NCI-H2029 treated with DMSO at 0.1 percent for 48 hours (cell line): ENCODE measurements at places on chromosomes 6 and 20.

GRCh38 chr6:79149884-79150283, 71.8 kb upstream of the PHIP start:
- DNase-seq: no peak

GRCh38 chr6:47342824-47343223, 33.1 kb upstream of the TNFRSF21 start:
- no peak for DNase-seq

- peak; percentile 23 for DNase-seq
Observed at GRCh38 chr6:166097914-166098522, 69.6 kb downstream of the TBXT start.

DNA sequence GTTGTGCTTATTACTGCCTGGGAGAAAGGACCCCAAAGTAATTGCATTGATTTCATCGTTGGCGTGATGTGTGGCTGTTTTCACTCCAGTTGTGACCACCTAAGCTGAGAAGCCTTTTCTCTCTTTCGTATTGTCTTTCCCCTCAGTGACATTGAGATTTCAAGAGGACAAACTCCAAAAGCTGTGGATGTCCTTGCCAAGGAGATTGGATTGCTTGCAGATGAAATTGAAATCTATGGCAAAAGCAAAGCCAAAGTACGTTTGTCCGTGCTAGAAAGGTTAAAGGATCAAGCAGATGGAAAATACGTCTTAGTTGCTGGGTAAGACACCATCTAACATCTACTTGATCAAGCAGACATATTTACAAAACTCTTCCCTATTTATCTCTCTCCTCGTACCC, 60.5 kb downstream of the MTHFD1L start:
- DNase-seq: no peak

DNA sequence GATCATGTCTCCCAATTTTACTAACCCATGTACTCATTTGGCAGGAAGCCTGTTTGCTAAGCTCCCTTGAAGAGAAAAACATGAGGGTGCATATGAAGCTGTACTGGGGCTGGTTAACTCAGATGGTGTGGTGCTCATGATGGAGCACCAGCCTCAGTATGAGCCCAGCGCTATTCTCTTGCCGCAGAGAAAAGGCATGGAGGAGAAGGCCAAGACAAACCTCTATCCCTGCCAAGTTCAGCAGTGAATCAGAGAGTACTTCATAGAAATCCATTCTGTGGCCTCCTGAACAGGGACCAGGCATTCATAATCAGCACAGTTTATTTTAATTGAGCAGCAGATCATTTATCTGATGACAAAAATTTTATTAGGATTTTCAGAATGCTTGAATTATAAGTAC, 398.1 kb downstream of the LMBRD1 start:
- DNase-seq: no peak

GRCh38 chr6:166058064-166058739, 109.4 kb downstream of the TBXT start:
- DNase-seq: no peak

DNA sequence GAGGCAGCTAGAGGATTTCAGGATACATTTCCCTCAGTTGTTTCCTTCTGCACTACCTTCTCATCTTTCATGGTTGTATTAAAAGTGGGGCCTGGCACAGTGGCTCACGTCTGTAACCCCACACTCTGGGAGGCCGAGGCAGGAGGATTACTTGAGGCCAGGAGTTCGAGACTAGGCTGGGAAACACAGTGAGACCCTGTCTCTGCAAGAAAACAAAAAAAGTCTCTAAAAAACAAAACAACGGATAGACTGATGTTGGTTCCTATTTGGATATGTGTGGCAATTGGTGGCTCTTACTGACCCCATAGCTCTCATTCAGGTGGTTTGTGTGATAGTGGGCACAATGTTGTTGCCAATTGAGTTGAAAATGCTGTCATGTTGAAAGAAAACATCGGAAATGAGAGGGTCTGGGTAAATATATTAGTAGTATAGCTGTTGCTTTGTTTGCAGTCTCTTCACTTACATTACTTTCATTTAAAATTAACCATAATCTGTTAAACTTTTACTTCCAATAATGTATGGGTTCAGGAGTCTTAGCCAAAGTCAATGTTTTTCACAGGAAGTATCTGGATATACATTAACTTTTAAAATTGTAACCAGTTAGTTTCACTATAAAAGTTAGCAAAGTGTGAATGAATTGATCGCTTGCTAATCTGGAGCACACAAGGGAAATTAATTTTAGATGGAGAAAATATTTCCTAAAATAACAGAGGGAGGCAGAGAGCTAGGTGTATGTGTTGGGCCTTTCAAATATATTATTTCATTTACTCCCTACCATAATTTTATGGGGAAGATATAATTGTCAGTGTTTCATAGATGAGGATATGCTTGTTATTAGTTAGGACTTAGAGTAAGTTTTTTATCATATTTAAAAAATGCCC, 31.1 kb downstream of the UTRN start:
- DNase-seq: no peak

- DNase-seq: no peak
Observed at GRCh38 chr20:8662433-8662954, 406.4 kb upstream of the PLCB4 start.

DNA sequence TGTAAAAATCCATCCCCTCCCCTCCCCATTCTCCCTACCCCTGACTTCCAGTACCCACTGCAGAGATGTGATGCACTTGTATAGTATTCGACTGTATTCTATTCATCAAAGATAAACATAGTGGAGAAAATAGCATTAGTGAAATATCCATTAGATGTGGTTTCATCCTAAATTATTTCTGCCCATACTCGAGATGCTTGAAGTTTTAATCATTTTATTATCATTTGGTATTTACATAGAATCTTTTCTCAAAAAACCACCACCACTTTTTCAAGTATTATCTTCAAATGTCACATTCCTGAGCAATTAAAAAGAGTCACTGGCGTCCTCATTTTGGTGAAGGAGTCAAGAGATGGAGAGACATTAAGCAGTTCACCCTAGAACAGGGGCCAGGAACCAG, 181.9 kb downstream of the HAO1 start:
- DNase-seq: no peak

GRCh38 chr20:1702855-1703254, 45.3 kb upstream of the SIRPG start:
- no peak for DNase-seq

- DNase-seq: no peak
Observed at GRCh38 chr6:148358196-148358785, 15.7 kb downstream of the SASH1 start.

DNA sequence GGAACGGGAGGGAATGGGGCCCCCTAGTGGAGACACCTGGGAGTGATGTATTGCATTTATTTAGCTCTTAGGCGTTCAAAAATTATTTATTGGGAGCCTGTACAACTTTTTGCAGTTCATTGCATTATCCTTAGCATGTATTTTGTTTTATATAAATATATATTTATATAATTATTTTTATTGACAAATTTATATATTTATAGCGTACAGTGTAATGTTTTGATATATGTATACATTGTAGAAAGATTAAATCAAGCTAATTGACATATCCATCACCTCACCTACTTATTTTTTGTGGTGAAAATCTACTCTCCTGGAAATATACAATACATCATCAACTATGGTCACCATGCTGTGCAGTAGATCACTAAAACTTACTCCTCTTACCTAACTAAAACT, 975 bp downstream of the SIRT5 start:
- no peak for DNase-seq

DNA sequence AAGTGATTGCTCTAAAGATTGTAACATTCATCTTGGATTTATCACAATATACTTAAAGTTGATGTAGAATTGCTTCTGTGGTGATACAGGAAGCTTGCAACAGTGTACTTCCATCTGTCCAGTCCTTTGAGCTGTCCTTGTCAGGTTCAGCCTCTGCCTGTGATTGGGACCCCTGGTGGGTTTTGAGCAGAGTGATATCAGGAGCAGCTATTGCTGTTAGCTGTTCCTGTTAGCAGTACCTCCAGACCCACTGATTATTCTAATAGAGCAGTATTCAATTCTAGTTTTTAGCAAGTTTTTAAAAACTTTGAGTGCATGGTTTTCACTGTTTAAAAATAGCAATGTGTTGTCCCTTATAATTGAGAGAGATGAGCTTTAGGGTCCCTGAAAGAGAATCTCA, 48.8 kb downstream of the TULP4 start:
- no peak for DNase-seq

DNA sequence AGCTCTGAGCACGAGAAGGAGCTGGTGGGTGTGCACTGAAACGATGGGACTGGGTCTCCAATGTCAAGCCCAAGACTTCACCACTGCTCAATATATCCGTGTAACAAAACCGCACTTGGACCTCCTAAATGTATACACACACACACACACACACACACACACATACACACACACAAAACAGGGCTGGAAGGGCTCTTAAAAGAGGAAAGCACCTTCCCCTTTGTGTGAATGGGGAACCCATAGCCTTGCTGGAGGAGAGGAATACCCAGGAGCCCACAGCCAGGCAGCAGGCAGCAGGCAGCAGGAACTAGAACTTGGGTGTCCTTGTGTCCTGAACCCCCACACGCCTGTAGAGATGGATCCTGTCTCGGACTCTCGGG, 29.8 kb downstream of the TGM2 start:
- no peak for DNase-seq

DNA sequence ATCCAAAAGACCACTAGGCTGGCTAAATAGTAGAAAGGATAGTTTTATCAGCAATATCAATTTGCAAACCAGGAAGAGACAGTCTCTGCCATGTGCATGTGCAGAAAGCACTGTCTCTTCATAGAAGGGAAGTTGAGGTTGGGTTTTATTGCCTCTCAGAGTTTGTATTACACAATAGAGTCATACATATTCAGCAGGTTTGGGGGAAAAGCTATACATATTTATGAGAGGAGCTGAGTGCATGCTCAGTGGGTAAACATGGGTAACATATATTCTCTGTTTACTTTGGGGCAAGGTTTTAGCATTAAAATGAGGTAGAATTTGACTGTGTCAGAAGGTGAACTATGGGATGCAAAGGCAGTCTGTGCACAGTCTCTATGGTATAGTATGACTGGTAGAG, 14.9 kb downstream of the TMEM170B start:
- DNase-seq: no peak

DNA sequence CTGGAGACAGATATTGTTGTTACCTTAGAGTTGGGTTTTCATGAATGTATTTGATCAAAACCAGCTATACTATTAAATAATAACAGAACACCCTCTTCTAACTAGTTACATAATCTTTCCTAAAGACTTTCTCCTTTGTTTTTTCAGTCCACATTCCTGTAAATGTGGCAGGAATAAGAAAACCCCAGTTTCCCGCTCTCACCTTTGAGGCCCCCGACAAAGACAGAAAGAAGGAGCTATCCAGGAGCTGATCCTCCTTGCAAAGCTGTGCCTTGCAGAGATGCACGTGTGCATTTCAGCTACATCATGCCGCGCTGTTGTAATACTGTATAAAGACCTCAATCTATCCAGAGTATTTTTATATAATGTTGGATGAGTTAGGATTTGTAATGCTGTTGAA, 102.7 kb downstream of the SLC22A3 start:
- DNase-seq: no peak

GRCh38 chr20:4465855-4466545, 255.7 kb upstream of the PRND start:
- DNase-seq: peak; percentile 78

GRCh38 chr20:19431316-19431700, 218.9 kb downstream of the SLC24A3 start:
- no peak for DNase-seq

- no peak for DNase-seq
Observed at GRCh38 chr6:156336089-156336488, 441.1 kb upstream of the ARID1B start.

GRCh38 chr20:25136643-25137559, 55.0 kb upstream of the VSX1 start:
- no peak for DNase-seq

DNA sequence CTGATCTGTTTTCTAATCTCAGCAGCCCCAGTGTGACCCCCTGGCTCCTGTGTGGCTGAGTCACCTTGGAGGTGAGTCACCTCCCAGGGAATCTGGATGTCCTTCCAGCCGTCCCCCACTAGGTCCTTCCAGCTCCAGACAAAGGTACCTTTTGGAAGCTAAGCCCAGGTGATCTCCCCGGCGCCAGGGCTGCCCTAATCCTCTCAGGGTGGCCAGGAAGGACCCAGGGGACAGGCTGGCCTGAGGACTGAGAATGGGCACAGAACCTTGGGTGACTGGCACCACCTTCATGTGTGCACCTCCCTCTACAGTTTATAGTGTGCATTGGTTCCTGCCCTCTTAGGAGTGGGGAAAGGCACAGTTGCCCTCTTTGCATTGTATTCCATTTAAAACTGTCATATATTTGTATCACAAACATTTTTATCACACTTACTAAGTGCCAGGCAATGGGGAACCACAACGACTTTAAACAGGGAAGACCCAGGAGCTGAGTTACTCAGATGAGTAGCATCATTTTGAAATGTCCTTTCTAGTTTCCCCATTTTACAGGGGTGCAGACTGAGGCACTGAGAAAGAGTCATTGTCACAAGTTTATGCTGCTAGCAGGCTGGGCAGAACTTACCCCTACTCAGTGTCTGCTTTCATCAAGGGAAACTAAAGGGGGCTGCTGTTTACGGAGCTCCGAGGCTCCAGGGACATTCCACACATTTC, 2.6 kb upstream of the BPIFB4 start:
- no peak for DNase-seq

GRCh38 chr20:12902992-12903391, 105.8 kb upstream of the SPTLC3 start:
- DNase-seq: peak; percentile 60

GRCh38 chr6:156046841-156047449, 591.3 kb upstream of the NOX3 start:
- no peak for DNase-seq

- no peak for DNase-seq
Observed at GRCh38 chr20:1337441-1337840, 8.5 kb upstream of the SDCBP2 start.

GRCh38 chr6:44258325-44258863, 1.1 kb upstream of the SLC35B2 start:
- DNase-seq: no peak

GRCh38 chr20:29079769-29080690, 2177.4 kb upstream of the DEFB115 start:
- DNase-seq: no peak

GRCh38 chr20:32031007-32031958, 20.8 kb upstream of the HCK start:
- DNase-seq: peak; percentile 20
